ENCODE measurements at places on chromosomes 13 and 19.

DNA sequence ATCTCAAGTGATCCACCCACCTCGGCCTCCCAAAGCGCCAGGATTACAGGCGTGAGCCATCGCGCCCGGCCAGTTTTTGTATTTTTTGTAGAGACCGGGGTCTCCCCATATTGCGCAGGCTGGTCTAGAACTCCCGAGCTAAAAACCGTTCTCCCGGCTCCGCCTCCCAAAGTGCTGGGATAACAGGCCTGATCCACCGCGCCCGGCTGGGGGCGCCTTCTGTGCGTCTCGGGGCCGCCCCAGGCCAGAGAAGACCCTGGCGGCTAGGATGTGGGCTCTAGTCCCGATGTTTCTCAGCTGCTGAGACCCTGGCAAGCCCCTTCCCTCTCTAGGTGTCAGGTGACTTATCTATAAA, 3.6 kb downstream of the ARHGAP45 start:
- DNase-seq = no peak

- DNase-seq = no peak
Measured at GRCh38 chr19:34618410-34618809, 58.5 kb downstream of the SCGB2B2 start.

DNA sequence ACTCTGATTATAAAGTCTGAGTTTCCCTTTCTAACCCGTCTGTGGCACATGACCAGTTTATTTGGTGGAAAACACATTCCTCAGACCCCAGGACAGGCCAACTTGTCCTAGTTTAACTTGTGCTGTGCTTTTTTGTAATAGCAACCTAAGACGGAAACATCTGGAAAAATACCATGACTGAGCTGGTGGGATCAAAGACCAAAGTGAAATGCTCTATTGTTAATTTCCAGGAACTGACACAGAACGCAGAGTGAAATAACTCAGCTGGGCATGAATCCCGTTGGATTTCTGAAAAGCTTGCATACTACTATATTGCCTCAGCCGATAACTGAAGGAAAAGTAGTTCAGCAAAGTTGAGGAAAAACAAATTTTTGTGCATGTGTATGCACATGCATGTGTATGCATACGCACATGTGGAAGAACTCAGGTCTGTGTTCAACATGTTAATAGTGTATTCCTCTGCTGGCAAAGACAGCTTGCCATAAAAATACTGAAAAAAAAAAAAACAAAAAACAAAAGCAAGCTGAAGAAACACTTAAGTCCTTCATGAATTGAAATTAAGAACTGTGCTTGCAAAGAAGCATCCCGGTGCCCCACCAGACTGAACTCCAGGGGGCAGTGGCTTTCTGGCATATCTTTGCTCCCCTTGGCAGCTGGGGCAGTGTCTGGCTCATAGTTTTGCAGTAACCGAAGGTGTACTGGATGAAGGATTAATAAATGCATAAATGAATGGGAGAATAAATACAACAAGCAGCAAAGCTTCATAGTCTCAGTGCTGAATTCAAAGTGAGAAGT, 187.8 kb downstream of the LHFPL6 start:
- DNase-seq = no peak

DNA sequence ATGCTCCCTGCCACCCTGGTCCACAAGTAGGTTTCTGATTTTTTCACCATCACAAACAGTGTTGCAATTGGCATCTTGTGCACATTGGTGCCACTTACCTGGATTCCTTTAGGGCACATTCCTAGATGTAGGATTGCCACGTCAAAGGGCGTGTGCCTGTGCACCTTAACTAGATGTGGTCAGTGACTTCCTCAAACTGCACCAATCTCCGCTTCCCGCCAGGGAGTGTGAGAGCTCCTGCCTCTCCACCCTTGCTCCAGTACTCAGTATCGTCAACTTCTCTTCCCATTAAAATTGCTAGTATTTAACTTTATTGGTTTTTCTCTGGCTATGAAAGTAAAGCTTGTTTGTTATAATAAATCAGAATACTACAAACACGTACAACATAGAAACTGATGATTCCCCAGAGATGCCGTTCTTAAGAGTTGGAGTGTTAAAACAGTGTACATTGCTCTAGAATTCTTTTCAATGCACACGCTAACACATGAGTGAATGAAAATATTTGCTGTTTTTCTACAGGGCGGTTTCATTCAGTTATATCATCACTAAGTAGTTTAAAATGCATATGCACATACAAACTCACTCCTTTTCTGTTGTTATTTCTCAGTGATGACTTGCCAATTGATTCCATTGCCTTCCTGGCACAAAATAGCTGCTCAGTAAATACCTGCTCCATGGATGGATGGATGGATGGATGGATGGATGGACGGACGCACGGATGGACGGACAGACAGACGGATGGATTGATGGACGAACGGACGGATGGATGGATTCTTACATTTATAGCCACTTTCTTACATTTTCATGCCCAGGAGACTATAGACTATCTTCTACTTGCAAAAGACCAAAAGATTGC, 23.4 kb downstream of the CCNE1 start:
- DNase-seq = no peak

DNA sequence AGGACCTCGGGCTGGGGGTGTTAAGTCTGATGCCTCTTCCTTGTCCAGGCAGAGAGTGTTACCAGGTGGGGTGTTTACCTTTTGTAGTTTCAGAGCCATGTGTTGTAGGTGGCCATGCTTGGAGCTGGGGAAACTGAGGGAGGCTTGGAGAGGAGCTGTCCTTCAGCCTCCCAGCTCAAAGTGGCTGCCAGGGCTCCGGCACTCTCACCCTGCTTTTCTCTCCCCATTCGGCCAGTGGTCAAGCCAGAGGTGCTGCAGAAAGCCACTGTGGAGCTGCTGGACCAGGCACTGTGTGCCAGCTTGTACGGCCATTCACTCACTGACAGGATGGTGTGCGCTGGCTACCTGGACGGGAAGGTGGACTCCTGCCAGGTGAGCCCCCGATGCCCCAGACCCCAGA, 17.4 kb downstream of the TIMM13 start:
- DNase-seq = no peak

GRCh38 chr13:106372199-106373155, 163.0 kb downstream of the EFNB2 start:
- DNase-seq = peak; percentile 77

DNA sequence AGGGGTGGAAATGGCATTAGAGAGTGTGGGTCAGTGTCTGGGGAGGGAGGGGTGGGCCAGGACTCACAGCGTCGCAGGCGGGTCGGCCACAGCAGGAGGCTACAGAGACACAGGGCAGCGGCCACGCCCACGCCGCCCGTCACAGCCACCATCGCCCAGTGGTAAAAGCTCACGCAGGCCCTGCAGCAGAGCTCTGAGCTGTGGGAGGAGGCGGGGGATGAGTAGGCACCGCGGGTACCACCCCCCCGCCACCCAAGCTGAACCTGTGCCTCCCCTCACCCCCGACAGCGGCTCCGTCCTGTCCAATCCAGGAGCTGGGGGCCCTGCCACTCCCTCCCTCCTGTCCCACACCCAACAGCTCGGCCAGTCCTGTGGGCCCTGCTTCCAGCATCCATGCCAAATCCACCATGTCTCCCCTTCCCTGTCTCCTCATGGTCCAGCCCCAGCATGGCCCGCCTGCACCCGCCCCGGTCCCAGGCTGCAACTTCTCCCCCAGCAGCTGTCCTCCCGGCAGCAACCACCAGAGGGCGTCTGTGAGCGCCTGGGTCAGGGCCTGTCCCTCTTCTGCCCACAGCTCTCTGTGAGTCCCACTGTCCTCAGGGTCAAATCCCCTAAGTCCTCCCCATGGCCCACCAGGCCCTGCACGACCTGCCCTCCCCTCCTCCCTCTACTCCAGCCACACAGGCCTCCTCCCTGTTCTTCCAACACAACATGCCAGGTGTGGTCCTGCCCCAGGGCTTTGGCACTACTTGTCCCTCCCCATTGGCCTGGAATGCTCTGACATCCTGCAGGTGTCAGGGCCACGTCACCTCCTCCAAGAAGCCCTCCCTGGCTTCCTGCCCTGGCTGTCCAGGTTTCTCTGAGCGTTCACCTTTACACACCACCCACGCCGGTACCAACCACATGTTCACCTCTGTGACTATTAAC, 6.0 kb downstream of the TEKTIP1 start:
- no peak for DNase-seq

DNA sequence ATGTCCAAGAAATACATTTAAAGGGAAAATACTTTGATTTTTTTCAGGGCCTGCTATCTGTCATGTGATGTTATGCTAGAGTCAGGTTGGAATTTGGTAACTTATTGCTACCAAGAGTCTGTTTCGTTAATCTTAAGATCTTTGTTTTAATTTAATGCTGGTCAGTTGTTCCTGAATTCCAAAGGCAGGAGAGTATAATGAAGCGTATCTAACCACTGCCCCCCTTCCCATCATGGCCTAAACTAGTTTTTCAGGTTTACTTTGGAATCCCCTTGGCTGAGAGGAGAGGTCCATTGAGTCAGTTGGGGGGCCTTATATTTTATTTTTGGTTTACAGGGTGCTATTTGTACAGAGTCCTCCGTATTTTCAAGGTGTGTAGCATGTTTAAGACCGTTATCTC, 116.3 kb upstream of the SLC7A1 start:
- DNase-seq = no peak

GRCh38 chr19:6217752-6218334, 61.9 kb downstream of the MLLT1 start:
- no peak for DNase-seq

DNA sequence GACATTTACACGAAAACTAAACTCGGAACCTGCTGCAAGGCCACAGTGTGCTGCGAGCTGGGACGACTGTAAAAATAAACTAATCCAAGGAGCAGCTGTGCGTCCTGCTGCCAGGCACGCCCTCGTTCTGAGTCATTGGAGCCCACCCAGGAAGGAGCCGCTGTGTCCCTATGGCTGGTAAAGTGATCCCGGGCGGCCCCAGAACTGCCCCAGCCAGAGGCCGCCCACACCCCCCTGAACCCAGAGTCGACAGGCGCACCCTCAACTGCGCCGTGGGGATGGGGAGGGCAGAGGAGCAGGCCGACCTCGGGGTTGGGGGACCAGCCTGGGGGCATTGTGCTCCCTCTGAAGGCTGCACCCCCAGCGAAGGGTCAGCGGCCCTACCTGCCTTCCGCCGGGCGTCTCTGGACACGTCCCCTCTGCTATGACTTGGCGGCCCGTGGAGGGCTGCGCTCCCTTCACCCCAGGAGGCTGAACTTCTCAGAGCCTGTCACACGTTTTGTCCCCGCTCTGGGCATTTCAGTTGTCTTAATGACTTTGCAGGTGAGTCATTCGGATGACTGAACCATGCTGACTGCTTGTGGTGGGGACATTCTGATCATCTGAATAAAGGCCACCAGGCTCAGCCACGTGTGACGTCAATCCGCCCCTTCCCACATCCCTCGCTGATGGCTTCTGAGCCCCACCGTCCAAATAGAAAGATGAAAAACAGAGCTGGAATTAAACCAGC, 42.7 kb downstream of the ADPRHL1 start:
- peak; percentile 42 for DNase-seq

- no peak for DNase-seq
Measured at GRCh38 chr13:22175815-22176214, 504.9 kb downstream of the FGF9 start.

Measured in AG04449 (cell line).